Stimulated activated CD4-positive, alpha-beta T cell treated with anti-CD3 and anti-CD28 coated beads, Interleukin-12 subunit alpha, Interleukin-12 subunit beta, amount 100 ng/mL, for 48 hours (primary cell): ENCODE measurements at places on chromosomes 7 and 10.

DNA sequence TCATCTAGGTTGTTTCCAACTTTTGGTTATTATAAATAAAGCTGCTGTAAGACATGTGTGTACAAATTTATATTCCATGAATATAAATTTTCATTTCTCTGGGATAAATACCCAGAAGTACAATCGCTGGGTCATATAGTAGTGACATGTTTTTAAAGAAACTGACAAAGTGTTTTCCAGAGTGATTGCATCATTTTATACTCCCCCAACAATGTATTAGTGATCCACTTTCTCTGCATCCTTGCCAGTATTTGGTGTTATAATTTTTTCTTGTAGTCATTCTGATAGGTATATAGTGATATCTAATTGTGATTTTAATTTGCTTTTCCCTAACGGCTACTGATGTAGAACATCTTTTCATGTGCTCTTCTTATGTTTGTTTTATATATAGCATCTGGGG is 27.0 kb upstream of the ARHGAP21 start:
- no peak for DNase-seq

DNA sequence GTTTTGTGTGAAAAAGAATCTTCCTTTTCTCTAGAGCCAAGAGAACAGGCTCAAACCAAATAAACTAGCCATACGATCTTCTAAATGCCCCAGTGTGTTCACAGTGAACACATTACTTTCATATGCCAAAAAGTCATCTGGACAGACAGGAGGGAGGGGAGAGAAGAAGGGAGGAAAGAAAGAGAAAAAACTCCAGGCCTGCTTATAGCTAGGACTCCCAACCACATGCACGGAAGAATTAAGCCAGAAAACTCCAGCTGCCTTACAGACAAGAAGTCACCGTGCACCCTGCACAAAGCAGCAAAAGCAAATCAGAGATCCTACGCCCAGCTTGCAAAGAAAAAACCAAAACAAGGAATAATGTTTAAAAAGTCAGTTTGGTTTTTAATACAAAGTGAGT is 34.3 kb downstream of the SNX8 start:
- DNase-seq, result no peak

GRCh38 chr7:155759740-155760430 is 52.4 kb downstream of the SHH start:
- no peak for DNase-seq

DNA sequence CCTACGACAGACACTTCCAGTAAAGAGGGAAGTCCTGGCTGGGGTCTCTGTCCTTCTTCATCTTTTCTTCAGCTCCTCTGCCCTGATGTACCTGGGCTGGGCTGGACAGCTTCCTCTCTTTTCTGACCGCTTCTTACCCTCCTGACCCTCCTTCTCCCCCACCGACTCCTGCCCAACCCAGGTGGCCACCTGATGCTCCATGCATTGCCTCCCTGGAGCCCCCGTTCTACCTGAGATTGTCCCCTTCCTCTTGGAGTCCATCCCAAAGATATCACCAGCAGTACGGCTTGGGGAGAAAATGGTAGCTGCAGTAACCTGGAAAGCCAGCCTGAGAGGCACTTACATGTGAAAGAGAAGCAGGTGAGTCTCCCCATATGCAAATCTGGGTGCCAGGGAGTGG is 566.3 kb downstream of the TCERG1L start:
- DNase-seq, result no peak

- no peak for DNase-seq
Measured at GRCh38 chr7:92576296-92576695, 13.9 kb downstream of the FAM133B start.

DNA sequence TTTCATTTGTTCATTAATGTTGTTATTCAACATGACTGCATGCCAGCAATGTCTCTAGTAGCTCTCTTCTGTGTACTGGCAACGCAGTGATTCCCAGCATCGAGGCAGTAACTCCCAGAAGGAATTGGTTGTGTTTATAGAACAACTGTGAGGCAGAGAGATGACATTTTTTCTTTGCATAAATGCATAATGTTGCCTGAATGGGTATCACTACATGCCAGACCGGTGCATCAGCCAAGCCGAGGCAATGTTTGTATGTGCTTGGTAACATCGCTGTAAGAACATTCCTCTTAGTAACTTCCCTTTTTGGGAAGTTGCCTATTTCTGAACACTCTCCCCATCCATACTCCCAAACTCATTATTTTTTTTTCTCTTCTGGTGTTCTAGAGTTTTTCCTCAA is 182.9 kb downstream of the HTR7 start:
- DNase-seq, result no peak

GRCh38 chr7:63023182-63023787 is 975.4 kb upstream of the ZNF722 start:
- no peak for DNase-seq

- no peak for DNase-seq
Measured at GRCh38 chr7:37372750-37373149, 75.9 kb downstream of the ELMO1 start.

DNA sequence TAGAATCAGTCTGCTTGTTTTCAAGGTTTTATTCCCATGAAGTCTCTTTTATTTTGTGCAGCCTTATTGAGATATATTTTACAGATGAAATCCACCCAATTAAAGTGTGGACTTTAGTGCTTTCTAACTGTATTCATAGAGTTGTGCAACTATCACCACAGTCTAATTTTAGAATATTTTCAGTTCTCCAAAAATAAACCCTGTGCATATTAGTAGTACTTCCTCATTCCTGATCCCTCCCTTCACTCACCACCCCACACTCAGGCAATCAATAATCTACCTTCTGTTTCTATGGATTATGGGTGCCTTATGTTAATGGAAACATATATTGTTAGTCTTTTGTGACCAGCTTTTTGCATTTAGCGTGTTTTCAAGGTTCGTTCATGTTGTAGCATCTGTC is 185.7 kb upstream of the TMEM72 start:
- no peak for DNase-seq

GRCh38 chr7:31410265-31410664 is 69.7 kb upstream of the NEUROD6 start:
- DNase-seq, result no peak

DNA sequence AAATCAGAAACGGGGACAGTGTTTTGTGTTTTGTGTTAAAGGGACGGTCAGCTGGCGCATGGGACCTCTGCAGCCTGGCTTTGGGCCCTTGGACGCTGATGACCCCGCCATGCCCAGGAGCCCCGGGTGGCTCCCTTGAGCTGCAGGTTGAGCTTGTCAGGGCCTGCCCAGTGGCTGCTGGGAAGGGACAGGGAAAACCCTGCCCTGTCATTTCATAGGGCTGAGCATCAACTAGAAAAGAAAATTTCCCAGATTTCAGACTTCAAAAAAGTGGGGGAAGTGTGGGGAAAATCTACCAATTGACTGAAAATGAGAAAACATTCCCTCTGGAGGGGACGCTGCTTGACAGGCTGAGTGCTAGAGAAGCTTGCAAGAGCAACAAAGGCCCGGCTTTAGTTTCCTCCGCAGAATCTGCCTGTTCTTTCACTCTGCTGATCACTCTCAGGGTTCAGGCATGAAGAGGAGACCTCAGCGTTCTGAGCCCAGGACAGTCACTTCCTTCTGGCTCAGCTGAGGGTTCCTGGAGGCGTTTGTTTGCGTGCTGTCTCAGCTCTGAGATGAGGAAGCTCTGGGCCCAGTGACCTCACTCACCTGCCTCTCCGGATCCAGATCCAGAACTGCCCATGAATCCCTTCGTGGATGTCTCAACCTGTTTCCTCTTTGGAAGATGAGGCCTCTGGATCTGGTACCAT is 18.6 kb upstream of the DNAJB6 start:
- no peak for DNase-seq

DNA sequence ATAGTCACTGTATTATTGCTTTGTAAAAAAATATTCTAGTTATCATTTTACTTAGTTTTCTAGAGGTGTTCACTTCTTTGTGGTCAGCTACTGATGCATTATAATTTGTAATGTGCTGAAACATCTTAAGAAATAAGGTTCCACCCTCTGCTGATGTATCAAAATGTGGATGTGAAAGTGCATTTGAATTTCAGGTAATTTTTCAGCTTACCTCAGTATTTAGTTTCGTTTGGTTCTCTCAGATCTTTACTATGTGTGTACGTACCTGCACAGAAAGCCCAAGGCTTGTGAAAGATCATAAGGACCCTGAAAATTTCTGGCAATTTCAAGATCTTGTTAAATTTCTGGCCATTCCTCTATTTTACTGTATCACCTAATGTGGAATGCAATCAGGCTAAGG is 542.3 kb upstream of the TPK1 start:
- DNase-seq, result no peak

- DNase-seq, result no peak
Measured at GRCh38 chr10:33732161-33732680, 397.8 kb upstream of the NRP1 start.

- DNase-seq, result no peak
Measured at GRCh38 chr10:22043327-22043633, 39.8 kb upstream of the DNAJC1 start.
